ENCODE measurements at places on chromosomes 5 and 9.

- no peak for DNase-seq
These were observed 246.8 kb upstream of the TUT7 start for GRCh38 chr9:86600977-86601376.

DNA sequence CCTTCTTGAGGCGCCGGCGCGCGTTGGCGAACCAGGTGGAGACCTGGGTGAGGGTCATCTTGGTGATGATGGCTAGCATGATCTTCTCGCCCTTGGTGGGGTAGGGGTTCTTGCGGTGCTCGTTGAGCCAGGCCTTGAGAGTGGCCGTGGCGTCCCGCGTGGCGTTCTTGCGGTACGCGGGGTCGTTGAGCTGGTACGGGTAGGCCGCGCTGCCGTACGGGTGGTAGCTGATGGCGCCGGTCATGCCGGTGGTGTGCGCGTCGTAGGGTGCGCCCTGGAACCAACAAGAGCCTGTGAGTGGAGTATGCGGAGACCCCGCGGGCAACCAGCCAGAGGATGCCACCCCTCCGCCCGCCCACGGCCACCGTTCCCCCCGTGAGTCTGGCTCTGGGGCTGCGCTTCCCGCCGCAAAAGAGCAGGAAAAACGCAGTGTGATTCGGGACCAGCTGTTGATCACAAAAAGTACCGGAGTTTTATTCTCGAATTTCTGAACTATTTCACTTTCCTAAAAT is 1.9 kb downstream of the IRX2 start:
- DNase-seq = no peak

GRCh38 chr9:4585135-4585534 is 77.0 kb upstream of the PLPP6 start:
- DNase-seq = no peak

DNA sequence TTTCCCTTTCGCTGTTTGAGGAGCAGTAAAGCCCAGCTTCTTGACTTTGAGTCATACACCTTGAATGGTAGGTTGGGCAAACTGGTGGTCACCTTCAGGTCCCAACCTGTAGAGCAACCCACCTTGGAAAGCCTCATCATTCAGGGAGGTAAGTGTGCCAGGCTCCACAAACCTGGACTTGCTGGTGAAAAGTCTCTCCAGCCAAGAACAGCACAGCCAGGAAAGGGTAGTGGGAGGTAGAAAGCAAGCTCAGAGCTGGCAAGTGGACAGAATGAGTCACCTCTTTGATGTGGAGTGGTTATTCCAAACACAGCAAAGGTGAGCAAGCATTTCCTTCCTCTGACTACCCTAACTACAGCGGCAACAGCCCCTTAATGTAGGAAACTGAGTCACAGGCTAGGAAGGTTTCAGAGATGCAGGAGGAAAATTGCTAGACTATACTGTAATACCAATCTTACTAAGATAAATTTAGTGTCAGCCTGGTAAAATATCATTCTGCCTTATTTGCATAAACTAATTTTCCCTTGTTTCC is 117.5 kb upstream of the MTAP start:
- no peak for DNase-seq

DNA sequence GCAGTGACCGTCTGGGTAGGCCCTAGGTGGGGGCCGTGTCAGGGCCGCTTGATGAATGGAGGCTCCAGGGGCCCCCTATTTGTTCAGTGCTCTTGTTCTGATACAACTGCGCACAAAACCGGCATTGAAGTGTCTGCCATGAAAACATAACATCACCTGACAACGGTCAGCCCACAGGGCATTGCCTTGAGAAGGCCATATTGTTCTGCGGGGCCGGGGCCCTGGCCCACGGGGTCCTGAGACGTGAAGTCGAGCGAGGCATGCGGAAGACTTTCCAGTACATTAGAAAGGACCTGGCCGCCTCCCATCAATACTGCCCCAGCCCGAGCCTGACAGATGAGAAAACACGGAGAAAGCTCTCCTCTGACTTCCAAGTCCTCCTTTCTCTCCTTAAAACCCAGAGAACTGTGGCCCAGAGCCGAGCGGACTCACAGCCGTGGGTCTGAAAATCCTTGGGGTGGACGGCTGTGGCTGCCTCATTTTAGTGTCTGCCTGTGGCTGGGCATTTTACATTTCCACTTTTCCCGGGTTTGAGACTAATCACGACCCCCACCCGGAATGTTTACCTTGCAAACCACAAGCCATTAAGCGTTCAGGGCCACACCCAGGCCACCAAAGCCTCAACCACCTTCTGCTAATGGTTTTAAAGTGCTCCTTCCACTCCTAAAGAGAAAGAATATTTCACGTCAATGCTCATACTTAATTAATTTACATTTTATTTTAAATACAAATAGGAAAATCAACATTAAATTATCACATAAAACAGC is 391.0 kb upstream of the IRX2 start:
- DNase-seq = no peak

- DNase-seq = no peak
These were observed 218.7 kb downstream of the TRPM3 start for GRCh38 chr9:70902692-70903131.

DNA sequence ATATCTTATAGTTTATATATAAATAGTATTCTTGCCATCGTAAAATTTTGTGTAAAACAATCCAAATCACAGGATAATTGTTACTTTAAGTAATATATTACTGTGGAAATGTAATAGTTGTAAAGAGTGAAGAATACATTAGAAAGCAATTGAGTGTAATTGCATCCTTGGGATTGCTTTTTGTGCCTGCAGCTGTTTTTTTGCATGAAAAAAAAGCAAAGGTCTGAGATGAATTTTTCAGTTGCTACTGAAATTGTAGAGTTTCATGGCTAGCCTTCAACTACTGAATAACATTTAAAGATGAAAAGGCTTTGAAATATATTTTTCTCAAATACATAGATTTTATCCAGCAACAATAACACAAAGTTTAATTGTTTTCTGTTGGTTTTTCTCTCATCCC is 232.0 kb upstream of the FAM174A start:
- DNase-seq = no peak

DNA sequence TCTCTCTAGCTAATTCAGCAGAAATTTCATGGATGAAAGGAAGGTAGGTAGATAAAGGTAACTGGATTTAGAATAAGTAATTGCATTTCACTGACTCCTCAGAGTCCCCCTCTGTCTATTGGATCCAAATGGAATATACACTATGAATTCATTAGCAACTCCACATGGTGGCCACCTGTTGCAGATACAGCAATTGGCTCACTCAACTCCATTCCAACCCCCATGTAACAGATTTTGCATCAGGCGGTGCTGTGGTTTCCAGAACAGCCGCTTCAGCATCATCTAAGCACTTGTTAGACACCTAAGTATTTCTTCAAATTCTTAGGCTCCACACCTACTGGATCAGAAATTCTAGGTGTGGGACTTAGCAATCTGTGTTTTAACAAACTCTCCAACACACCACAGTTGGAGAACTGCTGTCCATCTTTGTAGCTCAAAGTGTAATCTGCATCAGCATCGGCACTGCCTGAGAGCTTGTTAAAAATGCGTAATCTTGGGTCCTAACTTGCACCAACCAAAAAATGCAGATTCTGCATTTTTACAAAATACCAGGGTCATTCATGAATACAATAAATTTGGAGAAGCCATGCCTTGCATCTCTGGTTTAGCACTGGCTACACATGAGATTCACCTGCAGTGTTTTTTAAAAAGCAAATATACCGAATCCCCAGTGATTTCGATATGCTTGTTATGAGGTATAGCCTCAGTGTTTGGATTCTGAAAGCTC is 413.8 kb upstream of the CD180 start:
- DNase-seq = no peak

GRCh38 chr5:109550077-109550476 is 139.7 kb upstream of the MAN2A1 start:
- no peak for DNase-seq

GRCh38 chr5:28748446-28748845 is 1710.1 kb upstream of the CDH9 start:
- DNase-seq = no peak

DNA sequence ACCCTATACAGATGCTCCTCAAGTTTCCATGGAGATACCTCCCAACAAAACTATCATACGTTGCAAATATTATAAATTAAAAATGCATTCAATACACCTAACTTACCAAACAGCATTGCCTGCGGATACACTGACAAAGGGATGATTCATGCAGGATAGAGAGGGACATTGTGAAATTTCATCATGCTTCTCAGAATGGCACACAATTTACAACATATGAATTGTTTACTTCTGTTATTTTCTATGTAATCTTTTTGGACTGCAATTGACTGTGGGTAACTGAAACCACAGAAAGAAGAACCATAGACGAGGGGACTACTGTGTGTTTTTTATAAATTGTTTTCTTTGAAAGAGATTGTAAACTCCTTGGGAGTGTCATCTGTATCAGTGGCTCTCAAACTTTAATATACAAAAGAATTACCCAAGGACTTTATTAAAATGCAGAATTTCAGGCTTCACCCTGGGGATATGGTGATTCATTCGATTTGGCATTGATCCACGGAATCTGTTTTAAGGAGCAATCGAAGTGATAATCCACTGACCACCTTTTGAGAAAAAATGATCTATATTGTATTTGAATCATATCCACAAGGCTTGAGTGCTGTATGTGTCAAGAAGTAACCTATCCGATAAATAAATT is 146.4 kb downstream of the SGCD start:
- DNase-seq = peak; percentile 44

DNA sequence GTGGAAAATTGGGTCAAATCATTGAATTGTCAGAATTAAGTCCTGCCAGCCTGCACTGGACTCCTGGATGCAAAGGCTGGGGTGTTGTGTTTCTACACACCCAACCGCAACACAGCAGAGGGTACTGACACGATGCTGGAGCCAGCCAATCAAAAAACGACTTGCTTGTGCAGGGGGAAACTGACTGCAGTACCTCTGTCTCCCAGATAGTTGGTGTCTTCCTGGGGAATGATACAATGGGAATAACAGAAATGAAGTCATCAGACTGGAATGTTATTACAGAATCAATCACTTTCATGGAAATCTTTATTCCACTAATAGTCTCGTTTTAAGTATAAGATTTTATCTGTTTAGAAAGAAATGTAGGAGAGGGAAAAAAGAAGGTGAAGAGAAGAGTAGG is 330.3 kb downstream of the MLLT3 start:
- DNase-seq = no peak

DNA sequence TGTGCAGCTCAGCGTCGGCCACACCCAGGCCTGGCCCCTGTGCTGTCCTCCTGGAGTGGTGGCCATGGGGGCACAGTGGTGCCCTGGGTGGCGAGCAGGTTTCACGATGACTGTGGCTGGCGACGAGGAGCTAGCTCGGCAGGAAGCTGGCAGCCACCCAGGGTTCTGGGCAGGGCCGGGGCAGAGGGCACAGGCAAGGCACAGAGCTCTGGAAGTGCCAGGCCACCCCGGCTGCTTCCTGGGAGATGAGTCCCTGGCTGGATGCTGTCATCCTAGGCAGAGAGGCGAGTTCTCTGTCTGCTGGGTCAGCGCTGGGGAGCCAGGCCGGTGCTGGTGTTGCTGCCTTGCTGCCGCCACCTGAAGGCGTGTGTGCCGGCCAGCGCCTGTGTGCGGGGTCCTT is 51.7 kb downstream of the RXRA start:
- peak; percentile 13 for DNase-seq

DNA sequence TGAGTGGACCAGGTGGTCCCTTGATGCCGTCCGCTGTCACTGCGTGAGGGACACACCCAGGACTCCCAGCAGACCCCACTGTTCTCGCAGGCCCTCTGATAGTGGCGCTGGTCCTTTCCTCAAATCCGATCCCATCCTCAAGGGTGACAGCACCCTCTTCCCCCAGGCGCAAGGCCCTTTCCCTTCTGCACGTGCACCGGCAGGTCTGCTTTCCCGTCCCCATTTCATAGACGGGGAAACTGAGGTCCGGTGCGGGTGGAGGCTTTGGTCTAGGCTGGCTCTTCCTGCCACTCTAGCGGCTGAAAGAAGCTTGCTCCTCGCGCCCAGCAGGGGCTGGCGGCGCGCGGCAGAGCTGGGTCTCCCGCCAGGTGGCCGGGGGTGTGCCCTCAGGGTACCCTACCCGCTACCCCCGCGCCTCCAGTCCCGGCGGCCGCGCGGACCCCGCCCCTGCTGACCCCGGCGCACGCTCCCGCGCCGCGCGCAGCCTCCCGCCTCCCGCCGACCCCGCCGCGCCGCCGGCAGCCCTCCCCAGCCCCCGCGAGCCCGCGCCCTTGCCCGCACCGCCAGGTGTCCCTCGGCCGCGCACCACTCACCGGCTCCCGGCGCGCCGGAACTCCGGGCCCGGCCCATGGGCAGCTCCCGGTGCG is 453 bp downstream of the RASGEF1C start:
- no peak for DNase-seq

- peak; percentile 4 for DNase-seq
These were observed 93.3 kb upstream of the MAP1B start for GRCh38 chr5:72013766-72014624.

DNA sequence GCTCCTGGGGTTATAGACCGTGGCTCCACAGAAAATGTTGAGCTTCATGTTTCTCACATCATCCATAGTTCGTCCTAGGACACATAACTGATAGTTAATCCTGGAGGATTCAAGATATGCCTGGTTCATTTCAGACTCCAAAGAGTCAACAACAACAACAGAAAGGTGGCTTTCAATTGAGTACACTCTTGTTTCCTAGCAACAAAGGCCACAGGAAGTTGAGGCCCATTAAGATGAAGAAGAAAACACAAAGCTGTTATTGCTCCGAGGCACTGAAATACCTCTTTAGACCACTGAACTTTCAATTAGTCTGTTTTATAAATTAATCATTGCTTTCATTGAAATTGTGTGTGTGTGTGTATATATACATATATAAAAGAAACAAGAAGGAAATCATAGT is 154.5 kb downstream of the YIPF5 start:
- no peak for DNase-seq

- DNase-seq = no peak
These were observed 466.8 kb upstream of the TLE4 start for GRCh38 chr9:79104951-79105350.

GRCh38 chr9:15299374-15299939 is 7.6 kb downstream of the TTC39B start:
- DNase-seq = no peak

DNA sequence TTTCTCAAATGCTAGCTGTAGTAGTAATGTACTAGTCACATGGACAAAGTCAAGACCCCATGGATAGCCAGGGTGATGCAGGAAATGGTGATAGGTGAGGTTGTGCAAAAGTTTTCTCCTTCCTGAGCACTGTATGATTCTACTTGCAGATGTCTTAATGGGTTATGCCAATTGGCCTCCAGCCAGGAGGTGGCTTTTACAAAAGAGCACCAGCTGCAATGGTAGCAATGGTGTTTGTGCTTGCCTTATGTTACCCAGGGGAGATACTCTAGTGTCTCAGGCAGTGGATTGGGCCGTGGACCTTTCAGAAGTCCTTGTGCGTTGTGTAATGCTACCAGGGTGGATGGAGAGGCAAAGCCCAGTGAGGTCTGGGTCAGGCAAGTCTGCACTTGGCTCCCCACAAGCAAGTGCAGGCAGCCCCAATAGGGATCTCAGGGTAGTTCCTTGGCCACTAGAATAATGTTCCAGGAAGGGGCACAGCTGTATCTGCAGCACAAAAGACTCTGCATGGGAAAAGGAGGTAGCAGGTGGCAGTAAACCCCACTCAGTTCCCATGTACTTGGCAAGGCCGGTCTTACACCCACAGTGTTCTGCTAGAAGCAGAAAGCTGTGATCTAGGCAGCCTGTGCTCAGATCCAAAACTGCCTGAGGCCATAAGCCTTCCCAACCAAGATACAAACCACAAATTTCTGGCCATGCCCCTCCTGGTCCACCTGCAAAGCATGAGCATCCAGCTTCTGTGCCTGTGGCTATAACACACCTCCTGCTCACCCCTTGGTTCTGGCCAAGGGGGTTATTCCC is 46.4 kb upstream of the EDIL3 start:
- peak; percentile 87 for DNase-seq

Measured in NCI-H446 (cell line).